Aorta (tissue), 5 donors: ENCODE measurements at places on chromosomes 3 and 15.

GRCh38 chr3:12473511-12473910 lies 10.8 kb upstream of the TSEN2 start:
- no peak for DNase-seq

DNA sequence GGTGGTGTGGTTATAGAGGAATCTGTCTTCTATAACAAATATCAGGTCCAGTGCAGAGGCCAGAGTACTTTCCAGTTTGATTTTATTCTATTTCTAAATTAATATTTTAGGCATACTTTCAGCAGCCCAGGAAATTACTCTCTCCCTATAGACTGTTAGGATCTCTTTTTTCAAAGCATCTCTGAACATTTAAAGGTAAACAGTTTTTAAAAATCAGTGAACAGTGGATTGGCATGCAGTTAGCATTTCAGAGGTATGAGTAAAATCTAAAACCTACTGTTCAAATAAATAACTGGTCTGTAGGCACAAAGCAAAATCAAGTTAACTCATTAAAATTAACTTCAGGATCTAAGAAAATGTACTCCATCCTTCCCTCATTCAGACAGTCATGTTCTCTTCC lies 3.0 kb downstream of the ZBED2 start:
- DNase-seq: no peak

DNA sequence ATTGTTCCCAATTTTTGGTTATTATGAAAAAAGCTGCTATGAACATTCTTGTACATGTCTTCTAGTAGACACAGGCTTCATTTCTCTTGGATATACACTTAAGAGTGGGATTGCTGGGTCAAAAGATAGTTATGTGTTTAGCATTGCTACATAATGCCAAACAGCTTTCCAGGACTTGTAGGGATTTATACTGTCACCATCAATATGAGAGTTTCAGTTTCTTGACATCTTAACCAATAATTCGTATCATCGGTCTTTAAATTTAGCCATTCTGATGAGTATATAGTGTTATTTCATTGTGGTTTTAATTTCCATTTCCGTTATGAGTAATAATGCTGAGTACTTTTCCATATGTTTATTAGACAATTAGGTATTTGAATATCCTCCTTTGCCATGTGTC lies 190.3 kb upstream of the PFN2 start:
- DNase-seq: no peak

GRCh38 chr15:41408234-41408641 lies 5.9 kb upstream of the NDUFAF1 start:
- no peak for DNase-seq

GRCh38 chr15:37080261-37080921 lies 20.0 kb downstream of the MEIS2 start:
- DNase-seq: no peak

GRCh38 chr3:98553753-98554152 lies 22.0 kb downstream of the GPR15 start:
- DNase-seq: no peak

DNA sequence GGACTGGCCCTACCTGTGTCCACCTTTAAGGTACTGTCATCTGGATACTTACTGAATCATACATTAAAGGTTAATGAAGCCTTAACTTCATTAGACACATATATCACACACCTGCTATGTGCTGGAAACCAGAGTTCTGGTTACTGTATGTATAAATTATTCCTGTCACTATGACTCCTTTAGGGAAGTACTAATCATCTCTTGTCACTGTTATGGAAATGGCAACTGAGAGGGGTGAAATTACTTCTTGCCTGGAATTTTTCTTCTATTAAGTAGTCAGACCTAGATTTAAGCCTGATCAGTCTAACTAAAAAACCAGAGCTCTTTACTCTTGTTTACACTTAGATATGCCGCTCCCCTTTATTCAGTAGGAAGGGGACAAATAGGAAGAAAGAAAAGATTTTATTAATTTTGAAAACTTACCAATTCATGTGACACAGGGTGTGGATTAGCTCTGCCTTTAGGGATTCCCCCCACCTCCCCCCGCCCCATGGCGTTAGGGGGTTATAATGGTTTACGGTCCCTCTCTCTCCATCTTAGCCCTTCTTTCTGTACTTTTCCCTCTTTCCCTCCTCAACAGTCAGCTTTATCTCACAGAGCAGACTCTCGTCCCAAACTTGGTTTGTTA lies 152.5 kb downstream of the KLHL25 start:
- DNase-seq: peak; percentile 48

DNA sequence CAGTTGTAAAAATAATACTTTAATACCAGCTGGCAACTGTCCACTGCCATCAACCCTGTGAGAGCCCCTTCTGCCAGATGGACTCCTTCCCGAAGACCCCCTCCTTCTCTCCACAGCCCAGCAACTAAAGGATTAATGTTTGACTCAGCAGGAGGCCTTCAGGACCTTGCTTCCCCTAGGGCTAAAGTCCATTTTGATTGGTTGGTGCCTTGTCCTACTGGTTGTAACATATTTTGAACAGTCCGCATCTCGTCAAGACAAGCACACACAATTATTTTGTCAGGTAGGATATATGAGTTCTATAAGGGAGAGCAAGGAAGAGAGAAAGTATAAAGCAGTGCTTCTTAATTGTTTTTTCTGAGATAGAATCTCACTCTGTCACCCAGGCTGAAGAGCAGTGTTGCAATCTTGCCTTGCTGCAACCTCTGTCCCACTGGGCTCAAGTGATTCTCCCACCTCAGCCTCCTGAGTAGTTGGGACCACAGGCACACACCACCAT lies 18.6 kb downstream of the ACOX2 start:
- no peak for DNase-seq

DNA sequence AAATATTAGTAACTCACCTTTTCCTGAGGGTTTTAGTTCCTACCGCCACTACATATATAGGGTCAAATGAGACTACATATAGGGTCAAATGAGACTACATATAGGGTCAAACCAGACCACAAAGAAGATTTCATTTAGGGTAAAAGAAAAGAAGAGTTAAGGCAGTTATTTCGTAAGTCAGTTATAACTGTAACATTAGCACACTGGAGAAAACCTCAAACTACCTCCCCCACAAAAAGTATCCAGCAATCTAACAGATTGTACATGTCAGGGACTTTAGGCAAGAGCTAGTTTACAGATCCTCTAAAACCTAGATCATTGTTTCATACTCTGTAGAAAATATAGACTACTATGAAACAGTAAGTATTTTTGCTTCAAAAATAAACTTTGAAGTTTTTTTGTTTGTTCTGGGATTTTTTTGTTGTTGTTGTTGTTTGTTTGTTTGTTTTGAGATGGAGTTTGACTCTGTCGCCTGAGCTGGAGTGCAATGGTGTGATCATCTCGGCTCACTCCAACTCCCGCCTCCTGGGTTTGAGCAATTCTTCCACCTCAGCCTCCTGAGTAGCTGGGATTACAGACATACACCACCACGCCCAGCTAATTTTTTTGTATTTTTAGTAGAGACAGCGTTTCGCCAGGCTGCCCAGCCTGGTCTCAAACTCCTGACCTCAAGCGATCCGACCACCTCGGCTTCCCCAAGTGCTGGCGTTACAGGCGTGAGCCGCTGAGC lies 92.4 kb upstream of the CGNL1 start:
- no peak for DNase-seq

DNA sequence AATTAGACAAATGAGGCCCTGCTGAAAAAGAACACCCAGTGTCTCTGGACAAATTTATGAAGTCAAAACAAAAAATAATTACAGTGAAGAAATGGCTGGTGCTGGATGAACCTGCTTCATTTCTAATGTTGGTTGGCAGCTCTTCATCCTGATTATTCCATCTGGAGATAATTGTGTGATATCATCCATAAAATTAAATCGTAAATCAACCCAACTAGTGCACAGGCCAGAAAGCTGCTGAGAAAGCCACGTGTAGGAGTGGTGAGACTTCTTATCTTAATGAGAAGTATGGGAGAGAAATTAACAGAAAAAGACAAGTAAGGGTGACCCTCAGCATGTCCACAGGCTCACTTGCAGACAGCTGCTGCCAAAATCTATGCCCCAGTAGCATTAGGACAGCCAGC lies 465.2 kb upstream of the TGFBR2 start:
- DNase-seq: no peak

DNA sequence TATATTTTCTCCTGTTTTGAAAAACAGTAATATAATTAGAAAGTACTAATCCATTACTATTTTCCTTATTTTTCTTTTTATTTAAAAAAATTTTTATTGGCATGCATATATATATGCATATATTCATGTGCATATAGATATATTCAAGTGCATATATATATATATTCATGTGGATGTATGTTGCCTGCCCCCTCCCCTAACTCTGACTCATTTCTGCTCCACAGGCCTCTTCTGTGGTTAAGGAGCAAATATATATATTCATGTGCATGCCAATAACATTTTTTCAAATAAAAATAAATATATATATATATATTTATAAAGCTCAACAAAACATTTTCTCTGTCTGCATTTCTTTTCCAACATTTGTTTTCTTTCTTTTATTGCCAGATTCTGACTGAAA lies 13.6 kb upstream of the CORO2B start:
- DNase-seq: no peak

GRCh38 chr3:112814266-112814665 lies 32.4 kb downstream of the CD200R1L start:
- no peak for DNase-seq

DNA sequence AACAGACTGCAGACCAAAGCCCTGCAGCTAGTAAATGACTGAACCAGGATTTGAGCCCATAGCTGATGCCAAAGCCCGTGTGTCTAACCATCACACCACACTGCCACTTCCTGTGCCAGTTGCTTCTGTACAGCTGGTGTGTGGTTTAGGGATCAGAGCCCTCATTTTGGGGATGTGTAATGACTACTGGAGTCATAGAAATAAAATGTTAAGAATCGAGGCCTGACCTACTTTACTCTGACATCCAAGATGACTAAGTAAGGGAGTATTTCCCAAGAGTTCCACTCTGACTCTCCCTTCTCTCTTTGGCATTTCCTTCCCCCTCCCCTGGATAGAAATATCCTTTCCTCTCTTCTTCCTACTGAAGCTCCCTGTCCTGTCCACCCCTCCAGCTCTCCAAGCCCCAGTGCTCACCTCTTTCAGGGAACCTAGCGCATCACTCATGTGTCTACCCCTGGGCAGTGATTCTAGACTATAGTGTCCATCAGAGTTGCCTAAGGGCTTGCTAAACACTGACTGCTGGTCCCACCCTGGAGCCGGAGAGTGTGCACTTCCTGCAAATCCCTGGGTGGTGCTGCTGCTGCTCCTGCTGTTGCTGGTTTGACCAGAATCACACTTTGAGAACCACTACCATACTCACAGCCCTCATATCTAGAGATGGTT lies 53.8 kb downstream of the MGLL start:
- DNase-seq: peak; percentile 77

DNA sequence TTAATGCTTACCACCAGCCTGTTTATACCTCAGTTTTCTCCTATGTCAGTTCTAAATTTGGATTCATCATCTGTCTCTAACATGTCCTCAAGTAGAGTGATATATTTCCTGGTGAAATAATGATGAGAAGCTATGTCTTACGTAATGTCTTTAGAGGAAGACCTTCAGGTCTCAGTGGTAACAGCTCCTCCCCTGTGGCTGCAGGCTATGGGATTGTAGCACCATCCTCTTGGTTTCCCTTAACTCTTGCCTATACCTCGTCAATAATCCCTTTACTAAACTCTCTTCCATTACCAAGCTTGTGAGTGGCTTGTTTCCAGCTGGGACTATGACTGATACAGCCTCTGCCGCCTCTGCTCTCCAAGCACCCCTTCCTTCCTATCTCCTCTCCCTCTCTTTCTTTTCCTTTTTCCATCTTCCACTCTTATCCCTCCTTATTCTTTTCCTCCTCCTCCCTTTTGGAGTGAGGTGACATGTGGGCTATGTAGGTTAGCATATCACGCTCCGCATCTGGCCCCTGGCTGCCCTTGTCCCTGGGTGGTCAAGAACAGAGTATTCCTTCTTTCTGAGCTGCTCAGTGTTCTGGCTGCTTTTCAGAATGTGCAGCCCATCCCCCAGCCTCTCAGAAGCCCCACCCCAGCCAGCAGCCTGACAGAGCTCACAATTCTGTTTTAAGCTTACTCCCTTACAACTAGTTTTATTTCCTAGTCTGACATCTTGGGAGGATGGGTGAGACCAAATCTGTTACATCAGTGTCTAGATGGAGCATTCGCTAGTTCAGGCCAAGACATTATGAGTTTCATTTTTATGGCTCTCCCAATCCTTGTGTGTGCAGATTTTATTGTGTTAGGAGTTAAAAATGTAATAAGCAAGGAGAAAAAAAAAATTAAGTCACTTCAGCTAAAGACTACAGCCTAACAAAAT lies 75.0 kb upstream of the RNU6-1 start:
- peak; percentile 77 for DNase-seq

DNA sequence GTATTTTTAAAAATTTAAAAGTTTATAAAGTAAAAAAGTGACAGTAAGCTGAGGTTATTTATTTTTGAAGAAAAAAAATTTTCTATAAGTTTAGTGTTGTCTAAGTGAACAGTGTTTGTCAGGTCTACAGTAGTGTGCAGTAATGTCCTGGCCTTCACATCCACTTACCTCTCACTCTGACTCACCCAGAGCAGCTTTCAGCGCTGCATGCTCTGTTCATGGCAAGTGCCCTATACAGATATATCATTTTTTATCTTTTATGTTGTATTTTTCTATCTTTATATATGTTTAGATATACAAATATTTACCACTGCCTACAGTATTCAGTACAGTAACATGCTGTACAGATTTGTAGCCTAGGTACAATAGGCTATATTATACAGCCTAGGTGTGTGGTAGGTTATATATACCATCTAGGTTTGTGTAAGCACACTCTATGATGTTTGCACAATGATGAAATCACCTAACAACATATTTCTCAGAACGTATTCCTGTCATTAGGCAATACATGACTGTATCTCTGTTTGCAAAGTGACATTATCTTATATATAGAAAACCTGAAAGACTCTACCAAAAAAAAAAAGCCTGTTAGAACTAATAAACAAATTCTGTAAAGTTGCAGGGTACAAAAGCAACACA lies 75.9 kb upstream of the TMC3 start:
- no peak for DNase-seq

DNA sequence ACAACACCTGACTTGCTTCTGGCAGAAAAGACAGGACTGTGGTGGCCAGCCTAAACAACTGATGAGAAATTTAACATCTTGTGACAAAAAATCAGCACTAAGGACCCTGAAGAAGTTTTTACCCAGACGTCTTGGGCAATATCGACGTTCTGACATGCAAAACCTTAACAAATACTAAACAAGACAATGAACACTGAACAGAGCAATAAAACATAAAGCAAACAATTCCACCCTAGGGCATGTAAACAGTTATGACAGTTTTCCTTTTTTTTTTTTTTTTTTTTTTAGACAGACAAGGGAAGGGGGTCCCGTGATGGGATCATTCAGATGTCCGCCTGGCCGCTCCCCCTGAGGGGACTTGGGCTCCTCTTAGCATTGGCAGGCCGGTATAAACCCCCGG lies 738.0 kb downstream of the SI start:
- DNase-seq: no peak
